ENCODE measurements at places on chromosomes 1 and 21.

- DNase-seq = no peak
These were observed 340.2 kb upstream of the NR5A2 start for GRCh38 chr1:199687321-199687720.

DNA sequence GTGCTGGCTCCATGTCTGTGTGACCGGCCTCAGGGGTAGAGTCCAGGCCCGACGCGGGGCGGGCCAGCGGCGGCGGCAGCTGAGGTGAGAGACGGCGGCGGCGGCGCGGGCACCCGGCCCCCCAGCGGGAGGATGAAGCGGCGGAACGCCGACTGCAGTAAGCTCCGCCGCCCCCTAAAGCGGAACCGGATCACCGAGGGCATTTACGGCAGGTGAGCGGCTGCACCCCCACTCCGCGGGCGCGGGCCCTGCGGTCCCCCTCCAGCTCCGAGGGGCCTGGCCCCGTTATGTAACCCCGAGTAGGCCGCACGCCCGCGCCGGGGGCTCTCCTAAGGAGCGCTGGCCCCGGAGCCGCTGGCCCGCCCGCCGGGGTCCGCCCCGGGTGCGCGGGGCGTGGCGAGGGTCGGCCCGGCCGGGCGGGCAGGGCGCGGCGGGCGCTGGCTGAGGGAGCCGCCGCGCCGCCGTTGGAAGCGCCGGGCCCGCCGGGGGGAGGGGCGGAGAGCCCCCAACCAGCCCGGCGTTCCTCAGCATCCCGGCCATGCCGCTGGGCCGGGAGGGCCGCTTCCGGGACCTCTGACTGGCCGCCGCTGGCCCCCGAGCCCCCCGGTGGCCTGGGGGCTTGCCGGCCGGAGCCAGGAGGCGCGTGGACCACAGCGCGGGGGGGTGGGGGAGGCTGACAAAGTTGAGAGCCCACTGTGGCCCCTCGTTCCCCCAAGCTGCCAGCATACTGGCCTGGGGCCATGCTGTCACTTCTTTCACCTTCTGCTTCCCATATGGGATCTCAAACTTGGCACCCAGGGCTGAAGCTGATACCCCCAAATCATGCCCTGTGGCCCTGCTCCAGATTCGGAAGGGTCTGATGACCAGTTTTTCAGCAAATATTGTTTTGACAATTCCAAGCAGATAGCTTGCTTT is 527 bp downstream of the MACO1 start:
- no peak for DNase-seq

GRCh38 chr1:109963864-109964263 is 20.7 kb upstream of the AHCYL1 start:
- DNase-seq = no peak

DNA sequence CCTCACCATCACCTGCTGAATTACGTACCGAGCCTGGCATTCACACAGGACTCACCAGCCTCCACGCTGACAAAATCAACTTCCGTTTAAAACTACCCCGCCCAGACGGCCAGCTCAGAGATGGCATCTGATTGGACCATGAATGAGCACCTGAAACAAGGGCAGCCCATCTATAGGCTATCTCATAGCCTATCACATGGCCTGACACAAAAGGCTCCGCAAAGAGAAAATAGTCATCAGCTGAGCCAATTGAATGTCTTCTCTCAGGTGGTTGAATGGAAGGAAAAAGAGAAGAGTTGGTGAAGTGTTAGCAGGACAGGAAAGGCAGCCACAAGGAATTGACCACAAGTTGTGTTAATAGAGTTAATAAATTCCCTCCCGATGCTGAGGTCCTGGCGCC is 50.6 kb upstream of the ZC3H12A start:
- DNase-seq = no peak

DNA sequence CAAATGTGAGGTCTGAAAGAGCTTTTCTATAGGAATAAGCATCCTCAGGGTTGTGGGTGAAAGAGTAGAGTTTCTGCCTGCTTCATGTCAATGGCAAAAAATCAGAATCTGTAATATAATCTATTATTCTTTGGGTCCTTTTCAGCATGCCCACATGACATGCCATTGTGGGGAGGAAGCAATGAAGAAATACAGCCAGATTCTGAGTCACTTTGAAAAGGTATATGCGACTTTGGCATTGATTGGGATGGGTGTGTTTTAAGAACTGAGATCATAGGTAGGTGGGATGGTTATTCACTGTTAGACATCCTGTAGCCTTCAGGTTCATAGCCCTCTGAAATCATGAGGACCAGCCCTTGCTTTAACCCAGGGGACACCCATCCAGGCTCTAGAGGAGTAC is 1.8 kb downstream of the IL20 start:
- DNase-seq = no peak

DNA sequence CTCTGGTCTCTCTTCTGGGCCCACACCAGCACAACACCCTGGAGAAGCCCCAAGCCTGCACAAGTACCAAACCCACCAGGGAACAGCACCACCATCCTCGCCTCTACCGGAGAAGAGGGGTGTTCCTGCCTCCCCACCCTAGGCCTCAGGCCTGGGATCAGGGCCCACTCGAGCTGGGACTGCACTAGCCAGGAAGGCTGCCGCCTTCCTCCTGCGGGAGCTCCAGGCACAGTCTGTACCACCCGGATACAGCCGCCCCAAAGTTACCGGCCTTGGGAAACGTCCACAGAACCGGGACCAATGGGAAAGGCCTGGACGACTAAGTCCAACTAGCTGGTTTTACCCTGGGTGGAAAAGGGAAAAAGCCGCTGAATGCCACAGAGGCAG is 3.4 kb downstream of the TAL1 start:
- DNase-seq = no peak

GRCh38 chr1:10968411-10968826 is 44.0 kb upstream of the TARDBP start:
- no peak for DNase-seq

- DNase-seq = no peak
These were observed 439.5 kb downstream of the PLPP3 start for GRCh38 chr1:56139836-56140235.

GRCh38 chr1:228459091-228459993 is 27.8 kb upstream of the RNF187 start:
- peak; percentile 68 for DNase-seq

GRCh38 chr1:97902067-97902466 is 18.8 kb downstream of the DPYD start:
- DNase-seq = no peak

- no peak for DNase-seq
These were observed 8.7 kb downstream of the PLXNA2 start for GRCh38 chr1:208235356-208235981.

- no peak for DNase-seq
These were observed 139.4 kb downstream of the EDEM3 start for GRCh38 chr1:184615301-184615700.

DNA sequence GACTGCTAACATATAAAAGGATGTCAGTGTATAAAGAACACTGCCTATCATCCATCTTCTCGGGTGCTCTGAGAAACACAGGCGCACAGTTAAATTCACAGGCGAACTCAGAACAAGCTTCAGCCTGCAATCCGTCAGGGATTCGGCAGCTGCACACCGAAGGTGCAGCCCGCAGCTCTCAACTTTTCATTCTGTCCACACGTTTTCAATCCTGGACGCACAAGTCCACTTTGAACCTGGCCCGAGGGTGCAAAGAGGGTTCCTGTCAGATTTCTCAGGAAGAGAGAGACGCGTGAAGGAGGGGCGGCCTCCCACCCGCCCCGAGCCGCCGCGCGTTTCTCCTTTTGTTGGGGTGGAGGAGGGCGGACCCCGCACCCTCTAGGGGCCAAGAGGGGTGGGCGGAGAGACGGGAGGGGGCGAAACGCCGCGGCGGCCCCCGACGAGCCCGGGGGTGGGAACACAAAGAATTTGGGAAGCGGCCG is 724 bp downstream of the DOCK7 start:
- DNase-seq = peak; percentile 53

GRCh38 chr21:34967509-34968289 is 81.4 kb downstream of the RUNX1 start:
- no peak for DNase-seq

GRCh38 chr1:183222909-183223308 is 36.8 kb downstream of the LAMC2 start:
- no peak for DNase-seq

GRCh38 chr1:156746406-156746727 is 5.1 kb downstream of the HDGF start:
- DNase-seq = no peak

DNA sequence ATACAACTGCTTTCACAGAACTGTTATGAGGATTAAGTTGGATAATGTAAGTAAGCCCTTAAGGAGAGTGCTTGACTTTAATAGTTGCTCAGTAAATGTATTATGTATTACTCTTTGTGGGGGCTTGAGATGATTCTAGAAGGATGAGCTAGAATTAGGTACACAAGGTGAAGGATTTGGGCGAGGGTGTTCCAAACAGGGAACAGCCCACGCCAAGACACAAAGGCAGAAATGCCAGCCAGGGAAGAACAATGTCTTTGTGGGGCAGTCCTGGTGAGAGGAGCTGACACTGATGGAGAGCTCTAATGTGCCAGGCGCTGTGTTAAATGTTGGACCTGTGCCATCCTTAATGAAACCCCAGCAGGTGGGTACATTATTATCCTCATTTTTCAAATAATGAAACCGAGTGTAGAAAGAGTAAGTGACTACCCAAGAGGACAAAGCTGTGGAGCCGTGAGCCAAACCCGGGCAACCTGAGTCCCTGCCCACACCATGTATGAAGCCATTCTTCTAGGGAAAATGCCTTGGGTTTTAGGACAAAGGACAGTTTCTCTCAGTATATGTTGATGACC is 362.4 kb downstream of the HHAT start:
- DNase-seq = no peak

GRCh38 chr1:53361541-53361961 is 33.7 kb upstream of the LRP8 start:
- DNase-seq = no peak

DNA sequence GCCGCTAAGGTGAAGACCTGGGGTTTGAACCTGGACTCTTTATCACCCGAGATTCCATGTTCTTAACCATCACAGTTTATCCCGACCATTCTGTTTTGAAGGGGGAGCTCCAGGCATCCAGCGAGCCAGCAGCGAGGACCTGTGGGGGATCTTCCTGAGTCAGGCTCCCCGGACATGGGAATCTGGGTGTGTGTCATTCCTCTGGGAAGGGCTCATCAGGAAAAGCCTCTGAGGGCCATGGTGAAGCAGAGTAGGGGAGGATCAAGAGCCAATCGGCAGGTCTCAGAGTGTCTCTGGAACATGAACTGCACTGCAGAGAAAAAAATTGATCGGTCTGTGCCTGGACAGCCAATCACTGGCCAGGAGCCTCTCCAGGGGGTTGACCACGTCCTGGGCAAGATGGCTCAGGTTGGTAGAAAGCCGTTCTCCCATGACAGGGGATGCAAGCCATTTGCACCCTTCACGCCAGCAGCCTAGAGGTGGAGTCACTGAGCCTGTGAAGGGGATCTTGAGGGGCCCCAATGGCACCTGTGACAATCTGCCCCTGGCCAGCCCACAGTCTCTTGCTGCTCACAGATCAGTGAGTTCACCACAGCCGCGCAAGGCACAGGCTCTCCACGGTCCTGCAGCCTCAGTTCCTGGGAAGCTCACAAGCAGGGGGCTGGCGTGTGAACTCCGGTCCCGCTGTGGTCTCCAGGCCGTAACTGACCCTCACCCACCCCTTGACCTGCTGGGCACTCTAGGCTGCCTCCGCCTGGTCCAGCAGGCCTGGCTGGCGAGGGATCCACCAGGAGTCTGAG is 20.4 kb upstream of the ACTRT2 start:
- no peak for DNase-seq

DNA sequence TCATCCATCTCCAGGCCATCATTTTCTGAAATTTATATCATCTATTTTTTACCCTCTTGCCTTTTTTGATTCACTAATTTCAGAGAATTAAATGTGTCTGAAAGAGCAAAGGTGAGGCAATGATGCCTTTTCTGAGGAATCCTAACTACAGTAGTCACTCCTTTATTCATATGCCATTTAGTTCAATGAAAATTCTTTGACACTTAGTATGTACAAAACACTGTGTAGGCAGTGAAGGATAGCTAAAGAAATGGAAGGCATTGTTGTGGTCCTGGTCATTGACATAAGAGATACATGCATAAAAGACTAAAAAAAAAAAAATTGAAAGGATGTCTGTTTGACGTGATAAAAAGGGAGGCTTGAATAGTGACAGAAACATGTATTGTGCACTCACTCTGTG is 171.9 kb upstream of the BEND5 start:
- DNase-seq = no peak

GRCh38 chr1:5933676-5934057 is 58.6 kb downstream of the NPHP4 start:
- no peak for DNase-seq

GRCh38 chr21:43850728-43851295 is 14.2 kb upstream of the AGPAT3 start:
- DNase-seq = no peak

GRCh38 chr1:232797856-232798510 is 7.2 kb upstream of the MAP10 start:
- DNase-seq = no peak

DNA sequence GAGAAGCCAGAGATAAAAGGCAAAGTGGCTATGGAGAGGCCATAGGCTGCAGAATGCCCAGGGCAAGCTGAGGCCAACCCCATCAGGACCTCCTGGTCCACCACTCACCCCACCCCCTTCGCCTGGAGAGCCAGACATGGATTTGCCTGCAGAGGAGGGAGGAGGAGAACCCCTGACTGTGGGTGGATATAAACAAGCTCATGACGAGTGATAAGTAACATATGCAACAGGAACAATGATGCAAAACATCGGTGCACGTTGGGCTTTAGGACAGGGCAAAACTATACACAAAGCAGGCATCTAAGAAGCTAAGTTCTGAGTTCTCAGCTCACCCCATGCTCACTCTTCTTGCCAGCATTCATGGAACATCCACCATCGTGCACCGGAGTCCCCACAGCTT is 150.3 kb downstream of the ETS2 start:
- no peak for DNase-seq

DNA sequence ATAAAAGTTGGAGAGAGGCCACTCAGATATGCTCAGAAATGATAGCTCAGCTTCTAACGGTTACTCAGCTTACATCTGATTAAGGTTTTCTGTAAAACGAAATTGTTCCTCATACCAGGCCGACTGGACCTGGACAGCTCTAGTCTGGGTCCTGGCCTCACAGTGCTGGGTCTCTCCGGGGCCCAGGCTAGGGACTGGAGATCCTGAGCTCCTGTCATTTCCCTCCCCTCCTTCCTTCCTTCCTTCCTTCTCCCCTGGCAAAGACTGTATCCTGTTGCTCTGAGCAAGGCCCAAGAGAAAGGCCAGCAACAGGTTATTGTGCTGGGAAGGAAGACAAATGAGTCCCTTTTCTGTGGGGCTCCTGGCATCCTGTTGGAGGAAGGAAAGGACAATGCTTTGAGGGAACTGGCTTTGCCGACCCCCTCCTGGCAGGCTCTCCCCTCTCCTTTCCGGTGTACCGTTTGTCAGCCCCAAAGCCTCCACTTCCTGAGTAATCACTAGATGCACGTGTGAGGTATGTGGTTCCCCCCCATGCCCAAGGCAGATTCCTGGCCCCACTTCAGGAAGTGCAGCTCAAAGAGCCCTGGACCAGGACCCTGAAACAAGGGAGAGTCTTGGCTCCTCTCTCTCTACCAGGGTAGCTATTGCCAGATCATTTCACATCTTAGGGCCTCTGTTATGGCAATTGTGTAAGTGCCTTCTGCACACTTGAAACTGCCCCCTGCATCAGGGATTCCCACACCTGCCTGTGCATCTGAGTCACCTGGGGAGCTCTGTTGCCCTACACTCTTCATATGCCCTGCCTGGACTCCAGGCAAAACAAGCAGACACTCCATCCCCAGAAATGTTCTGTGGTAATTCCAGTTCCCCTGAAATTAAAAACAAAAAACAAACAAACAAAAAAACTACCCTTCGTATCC is 212.7 kb upstream of the FGGY start:
- DNase-seq = no peak
